ENCODE measurements at places on chromosomes 4 and X.

- no peak for DNase-seq
Measured at GRCh38 chr4:159451006-159451405, 348.1 kb downstream of the RAPGEF2 start.

- no peak for DNase-seq
Measured at GRCh38 chr4:126182786-126183185, 868.0 kb downstream of the FAT4 start.

DNA sequence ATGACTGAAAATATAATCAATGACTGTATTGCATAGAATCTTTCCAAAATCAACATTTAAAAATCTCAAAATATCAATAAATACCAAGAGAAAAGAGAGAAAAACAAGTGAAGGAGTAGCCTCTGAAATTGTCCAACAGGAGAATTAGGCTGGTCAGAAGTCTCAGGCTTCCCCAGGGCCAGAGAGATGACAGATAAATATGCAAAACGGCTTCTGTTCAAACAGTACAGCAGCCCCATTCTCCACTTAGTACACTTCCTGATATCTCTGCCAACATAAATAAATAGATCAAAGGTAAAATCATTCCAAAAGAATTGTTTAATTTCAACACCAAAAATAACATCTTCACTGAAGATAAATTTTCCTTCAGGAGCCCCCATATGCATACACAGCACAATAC is 204.7 kb upstream of the GABRA2 start:
- DNase-seq, result no peak

DNA sequence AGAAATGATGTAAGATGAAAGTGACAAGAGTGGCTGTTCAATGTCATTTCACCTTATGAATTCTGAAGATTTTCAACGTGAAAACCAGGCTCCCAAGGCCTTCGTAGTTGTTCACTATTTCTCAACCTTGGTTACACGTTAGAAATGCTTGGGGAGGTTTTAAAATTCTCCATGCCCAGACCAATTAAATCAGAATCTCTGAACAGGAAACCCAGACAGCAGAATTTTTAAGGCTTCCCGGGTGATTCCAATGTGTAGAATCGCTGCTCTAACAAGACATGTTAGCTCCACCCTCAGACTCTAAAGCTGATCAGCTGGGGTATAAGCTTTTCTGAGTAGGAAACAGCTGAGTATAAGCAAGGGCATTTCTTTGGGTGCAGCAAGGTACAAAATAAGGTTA is 160.4 kb upstream of the TET2 start:
- DNase-seq, result no peak
